Activated CD4-positive, alpha-beta T cell treated with anti-CD3 and anti-CD28 coated beads, Interleukin-10, Interleukin-2, amounts not matched to agents 100 ng/mL and 50 ng/mL, durations not matched to agents 16 hours and 8 hours (primary cell): ENCODE measurements at places on chromosomes 4 and X.

DNA sequence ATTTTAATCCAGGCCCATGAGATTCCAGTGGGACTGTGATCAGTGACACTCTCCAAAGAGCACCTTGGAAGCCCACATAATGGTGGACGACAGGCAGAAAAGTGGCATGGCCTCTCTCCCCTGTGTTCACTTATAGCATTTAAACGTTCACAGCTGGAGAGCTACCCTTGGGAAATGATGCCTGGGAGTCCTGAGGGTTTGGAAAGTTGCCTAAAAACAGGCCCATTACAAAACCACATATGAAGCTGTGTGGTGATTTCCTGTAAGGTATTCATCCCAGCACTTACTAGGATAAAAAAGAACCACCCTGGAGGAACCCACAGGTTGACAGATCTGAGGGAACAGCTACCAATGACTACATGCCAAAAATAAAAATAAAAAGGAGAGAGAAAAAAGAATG, 193.2 kb downstream of the RASL11B start:
- no peak for DNase-seq

DNA sequence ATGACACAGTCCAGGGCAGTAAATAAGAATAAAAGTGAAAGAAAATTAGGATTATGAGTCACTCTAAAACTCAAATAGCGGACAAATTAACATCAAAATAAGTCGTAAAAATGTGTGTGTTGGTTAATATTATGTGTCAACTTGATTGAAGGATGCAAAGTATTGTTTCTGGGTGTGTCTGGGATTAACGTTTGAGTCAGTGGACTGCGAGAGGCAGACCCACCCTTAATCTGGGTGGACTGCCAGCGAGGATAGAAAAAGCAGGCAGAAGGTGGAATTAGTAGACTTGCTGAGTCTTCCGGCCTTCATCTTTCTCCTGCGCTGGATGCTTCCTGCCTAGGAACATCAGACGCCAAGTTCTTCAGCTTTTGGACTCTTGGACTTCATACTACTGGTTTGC, 324.3 kb upstream of the PCDH10 start:
- no peak for DNase-seq

- no peak for DNase-seq
Observed at GRCh38 chr4:153661215-153661822, 22.8 kb upstream of the TLR2 start.

DNA sequence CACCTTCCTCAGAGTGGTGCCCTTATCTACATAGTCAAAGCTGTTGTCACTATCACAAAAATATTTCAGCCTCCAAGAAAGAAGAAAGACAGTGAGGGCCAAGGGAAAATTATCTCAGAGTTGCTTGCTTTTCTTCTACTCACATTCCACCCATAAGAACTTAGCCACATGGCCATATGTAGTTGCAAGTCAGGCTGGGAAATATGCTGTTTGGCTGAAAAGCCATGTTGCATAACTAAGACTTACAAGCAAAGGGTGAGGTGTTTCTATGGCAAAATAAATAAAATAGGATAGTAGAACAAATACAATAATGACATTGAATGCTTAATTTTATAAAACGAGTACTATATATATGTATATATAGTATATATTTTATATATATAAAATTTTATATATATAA, 365.9 kb upstream of the PABPC4L start:
- DNase-seq = no peak
